Caco-2 (cell line): ENCODE measurements at places on chromosomes 12 and 14. TPM values are rescaled to one million over a fixed set of nuclear protein-coding genes. Genes with fewer than 3 reads are reported as not detected.

DNA sequence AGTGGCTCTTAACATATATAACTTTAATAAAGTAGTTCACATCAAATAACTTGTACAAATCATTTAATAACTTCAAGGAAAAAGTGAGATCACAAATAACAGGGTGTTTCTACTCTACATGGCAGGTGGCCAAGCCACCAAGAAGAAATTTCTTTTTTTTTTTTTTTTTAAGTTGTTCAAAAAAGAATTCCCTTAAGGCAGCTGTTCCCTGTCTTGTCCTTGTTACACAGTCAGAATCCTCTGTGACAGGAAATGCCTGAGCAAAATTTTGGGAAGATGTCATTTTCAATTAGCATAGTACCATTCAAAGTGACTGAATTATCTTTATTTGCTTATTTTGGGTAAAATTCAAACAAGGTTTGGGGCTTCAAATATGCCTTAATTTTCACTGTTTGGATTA is 79.4 kb downstream of the LIN7A start:
- no peak for DNase-seq

- no peak for DNase-seq
Observed at GRCh38 chr12:62484233-62484632, 17.6 kb downstream of the MON2 start.

DNA sequence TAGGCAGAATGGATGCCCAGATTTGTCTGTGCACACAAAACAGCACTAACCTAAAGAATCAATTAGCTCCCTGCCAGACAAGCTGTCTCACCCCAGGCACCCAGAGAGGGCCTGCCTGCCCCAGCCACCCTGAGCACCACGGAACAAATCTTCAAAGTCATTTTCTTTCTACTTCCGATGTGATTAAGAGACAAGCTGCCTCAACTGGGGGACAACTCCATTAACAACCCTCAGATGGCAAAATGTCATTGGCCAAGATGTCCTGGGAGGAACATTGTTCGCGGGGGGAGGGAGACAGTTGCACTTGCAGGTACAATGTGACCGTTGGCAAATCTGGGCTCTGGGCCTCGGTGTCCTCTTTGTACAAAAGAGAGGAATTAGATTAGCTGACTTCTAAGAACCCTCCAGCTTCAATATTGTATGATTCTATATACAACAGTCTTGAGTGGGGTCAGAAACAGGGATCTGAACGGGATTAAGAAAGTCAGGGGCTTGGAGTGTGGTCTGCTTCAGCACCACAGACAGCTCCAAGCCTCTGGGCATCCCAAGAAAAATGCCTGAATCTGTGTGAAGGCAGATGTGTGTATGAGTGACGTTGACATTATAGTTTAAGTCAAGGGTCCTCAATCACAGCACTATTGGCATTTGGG is 42.8 kb upstream of the CMKLR1 start:
- peak; percentile 55 for DNase-seq

GRCh38 chr14:51208982-51209381 is 31.1 kb upstream of the TMX1 start:
- DNase-seq: no peak

DNA sequence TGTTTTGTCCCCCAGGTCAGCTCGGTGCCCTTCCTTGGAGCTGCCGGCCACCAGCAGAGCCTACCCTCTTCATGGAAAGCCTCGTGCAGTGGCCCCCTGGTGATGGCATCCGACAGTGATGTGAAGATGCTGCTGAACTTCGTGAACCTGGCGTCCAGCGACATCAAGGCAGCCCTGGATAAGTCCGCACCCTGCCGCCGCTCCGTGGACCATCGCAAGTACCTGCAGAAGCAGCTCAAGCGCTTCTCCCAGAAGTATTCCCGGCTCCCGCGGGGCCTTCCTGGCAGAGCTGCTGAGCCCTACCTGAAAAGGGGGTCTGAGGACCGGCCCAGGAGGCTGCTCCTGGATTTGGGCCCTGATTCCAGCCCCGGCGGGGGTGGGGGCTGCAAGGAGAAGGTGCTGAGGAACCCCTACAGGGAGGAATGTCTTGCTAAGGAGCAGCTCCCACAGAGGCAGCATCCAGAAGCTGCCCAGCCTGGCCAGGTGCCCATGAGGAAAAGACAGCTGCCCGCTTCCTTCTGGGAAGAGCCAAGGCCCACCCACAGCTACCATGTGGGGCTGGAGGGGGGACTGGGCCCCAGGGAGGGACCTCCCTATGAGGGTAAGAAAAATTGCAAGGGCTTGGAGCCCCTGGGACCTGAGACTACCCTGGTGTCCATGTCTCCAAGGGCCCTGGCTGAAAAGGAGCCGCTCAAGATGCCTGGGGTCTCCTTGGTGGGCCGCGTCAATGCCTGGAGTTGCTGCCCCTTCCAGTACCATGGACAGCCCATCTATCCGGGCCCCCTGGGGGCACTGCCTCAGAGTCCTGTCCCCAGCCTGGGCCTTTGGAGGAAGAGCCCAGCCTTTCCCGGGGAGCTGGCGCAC is 1.3 kb downstream of the FAM181A start:
- no peak for DNase-seq

Gene NKX2-1
- 0.66 and 1.5 TPM in 2 replicates for total RNA-seq
